Stimulated activated CD8-positive, alpha-beta memory T cell treated with anti-CD3 and anti-CD28 coated beads, Interleukin-15, amount 100 ng/mL, for 4 hours (primary cell): ENCODE measurements at places on chromosomes 2 and 18.

GRCh38 chr2:31874071-31874470 lies 136.7 kb downstream of the MEMO1 start:
- no peak for DNase-seq

DNA sequence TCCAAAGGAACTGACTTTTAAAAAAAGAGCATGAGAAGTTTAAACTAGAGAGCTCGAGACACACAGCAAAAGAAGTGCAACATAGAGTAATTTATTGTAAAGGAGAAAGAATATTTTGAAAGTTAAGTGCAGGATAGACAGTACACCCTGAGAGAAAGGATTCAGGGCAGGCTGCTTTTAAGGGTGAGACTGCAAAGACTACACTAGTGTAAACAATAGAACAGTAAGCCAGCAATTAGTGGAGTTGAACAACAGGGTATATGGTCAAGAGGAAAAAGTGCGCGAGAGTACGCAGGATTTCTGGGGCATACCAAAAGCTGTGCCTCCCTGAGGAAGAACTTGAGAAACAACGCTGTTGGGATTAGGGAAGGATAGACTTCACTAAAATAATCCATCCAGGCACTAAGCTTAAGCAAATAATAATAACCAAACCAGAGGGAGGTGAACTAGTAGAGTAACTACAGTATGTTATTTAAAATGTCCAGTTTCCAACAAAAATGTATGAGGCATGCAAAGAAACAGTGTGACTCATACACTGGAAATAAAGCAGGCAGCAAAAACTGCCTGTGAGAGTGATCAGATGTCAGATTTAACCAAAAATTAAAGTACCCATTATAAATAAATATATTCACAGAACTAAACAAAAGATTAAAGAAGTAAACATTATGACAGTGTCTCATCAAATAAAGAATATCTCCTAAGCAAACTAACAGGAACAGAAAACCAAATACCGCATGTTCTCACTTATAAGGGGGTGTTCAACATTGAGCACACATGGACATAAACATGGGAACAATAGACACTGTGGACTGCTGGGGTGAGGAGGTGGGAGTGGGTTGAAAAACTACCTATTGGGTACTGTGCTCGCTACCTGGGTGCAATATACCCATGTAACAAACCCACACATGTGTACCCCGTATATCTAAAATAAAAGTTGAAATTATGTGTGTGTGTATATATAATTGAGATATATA lies 40.5 kb upstream of the EMILIN2 start:
- no peak for DNase-seq

- DNase-seq = no peak
These were observed 20.5 kb downstream of the MLPH start for GRCh38 chr2:237507512-237507911.

DNA sequence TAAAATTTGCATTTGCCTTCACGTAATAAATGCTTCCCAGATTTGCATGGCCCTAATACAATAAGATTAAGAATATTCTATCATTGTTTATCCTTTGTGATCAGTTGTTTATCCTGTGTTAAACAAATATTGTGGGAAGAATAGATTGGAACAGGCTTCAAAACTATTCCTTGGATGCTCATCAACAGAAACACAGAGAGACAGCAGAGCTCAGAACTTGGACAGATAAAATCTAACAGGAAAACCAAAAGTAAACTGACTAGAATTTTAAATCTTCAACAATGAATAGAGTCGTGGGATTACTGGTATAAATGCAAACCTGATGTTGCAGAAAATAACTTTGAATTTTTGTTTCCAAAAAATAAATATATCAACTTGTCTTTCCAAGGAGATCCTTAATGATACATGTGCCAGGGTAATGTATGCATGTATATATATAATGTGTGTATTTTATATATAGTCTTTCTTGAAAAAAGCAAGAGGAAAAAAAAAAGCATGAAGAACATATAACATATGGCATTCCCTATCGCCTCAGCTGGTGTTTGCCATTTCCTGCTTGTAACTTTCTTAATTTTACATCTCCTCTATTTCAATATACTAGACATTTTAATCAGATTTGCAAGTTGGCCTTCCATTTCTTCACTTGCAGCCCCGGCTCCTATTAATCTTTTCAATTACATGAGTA lies 59.9 kb upstream of the TANK start:
- DNase-seq = no peak

GRCh38 chr2:26284132-26284531 lies 39.4 kb downstream of the HADHB start:
- DNase-seq = no peak

GRCh38 chr2:203567691-203568090 lies 32.6 kb upstream of the RAPH1 start:
- DNase-seq = no peak

GRCh38 chr2:1581965-1582625 lies 162.2 kb downstream of the PXDN start:
- DNase-seq = no peak

GRCh38 chr2:7269106-7269643 lies 352.0 kb downstream of the RNF144A start:
- DNase-seq = no peak
